GM19239 (cell line): ENCODE measurements at places on chromosomes 5 and 9.

GRCh38 chr9:136597141-136597885, 51.5 kb upstream of the NOTCH1 start:
- DNase-seq = no peak

- no peak for DNase-seq
These were observed 588.2 kb upstream of the FTMT start for GRCh38 chr5:121263456-121263855.

DNA sequence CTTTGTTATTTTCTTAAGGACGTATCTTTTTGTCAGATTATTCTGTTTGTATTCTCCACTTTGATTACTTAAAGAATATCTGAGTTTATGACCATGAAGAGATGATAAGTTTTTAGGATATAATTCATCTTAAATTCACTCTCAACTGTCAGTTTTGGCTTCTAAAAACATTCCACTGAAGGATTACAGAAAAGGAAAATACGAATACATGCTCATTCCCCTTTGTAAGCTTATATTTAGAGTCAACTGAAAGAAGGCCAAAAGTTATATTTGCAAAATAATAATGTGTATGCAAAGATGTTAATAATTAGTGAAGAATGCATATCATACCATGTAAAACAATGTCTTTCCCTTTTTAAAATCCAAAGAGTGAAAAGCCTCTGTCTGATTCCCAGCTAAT, 52.5 kb downstream of the ZNF474 start:
- DNase-seq = no peak

- no peak for DNase-seq
These were observed 18.6 kb downstream of the ARPC5L start for GRCh38 chr9:124880501-124880900.
